ENCODE measurements at places on chromosomes 6 and 20.

DNA sequence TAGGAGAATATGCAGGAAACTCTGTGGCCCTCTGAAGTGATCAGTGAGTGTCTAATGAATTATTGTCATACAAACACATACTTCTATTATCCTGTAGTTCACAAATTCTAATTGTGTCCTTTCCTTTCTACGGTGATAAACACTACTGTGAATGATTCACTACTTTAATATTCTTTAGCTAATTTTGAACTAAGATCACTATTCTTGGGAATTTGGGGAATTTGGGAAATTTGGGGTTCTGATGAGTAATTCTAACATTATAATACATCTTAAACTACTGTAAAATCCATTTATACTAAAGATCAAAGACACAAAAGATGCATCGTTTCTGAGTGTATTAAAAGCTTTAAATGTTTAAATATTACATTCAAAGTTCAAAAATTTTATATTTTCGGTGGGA lies 1287.2 kb upstream of the CITED2 start:
- no peak for DNase-seq

- DNase-seq = no peak
These were observed 168.2 kb upstream of the SSTR4 start for GRCh38 chr20:22866812-22867341.

- no peak for DNase-seq
These were observed 3.2 kb downstream of the NKX2-2 start for GRCh38 chr20:21510414-21511384.

- DNase-seq = no peak
These were observed 132.4 kb upstream of the MAFB start for GRCh38 chr20:40821429-40821828.

DNA sequence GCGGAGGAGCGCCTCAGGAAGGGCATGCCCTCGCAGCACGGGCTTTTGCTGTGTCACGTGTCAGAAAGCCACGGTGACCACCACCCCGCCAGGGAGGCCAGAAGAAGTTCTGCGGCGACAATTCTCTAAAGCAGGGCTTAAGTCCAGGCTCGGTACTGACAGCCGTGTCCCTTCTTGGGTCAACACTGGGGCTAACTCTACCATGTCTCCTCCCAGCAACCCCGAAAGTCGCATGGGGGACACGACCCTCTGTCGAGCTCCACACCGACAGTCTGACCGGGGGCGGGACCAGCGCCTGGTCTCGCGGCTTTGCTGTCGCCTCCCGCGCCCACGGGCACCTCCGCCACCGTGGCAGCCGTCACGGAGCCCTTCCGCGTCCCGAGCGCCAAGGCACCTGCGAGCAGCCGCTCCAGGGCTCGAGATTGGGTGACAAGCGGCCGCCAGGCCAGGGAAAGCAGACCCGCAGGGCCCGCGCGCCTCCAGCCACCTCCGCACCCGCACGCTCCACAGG lies 534 bp downstream of the NANP start:
- peak; percentile 19 for DNase-seq

DNA sequence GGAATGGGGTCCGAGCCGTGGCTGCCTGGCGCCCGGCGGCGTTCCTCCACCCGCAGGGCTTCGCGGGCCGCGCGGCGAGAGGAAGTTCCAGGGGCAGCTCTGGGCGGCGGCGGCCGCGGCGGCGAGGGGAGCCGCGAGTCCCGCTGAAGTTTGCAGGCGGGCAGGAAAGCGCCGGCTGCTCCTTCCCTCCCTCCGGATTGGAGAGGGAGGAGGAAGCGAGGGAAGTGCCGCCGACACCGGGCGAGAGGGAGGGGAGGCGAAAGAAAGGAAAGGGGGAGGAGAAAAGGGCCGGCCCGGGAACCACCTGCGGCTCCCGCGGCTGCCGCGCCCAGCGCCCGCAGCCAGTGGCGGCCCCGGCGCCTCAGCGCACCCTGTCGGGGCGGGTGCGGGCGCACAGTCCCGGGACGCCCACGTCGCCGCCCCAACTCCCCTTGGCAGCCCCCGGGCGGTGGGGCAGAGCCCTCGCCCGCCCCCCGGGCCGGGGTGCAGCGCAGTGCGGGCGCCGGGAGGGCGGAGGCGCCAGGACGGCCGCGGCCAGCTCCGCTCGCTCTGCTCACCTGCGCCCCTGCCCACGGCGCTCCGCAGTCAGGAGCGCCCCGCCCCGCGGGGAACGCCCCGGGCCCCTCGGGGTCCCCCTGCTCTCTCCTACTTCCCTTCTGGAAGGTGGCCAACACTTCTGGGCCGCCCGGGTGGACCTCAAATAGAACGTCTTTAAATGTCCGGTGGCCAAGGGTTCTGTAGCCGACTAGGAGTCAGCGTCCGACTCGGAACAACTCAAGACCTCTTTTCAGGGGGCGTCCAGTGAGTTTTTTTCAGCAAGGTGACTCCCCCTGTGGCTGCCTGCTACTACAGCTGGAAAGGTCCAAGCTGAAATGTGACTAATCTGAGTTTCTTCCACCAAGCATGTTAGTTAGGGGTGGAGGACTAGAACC lies 80.3 kb upstream of the CCDC28A start:
- DNase-seq = peak; percentile 6

GRCh38 chr6:97653517-97653916 lies 370.5 kb upstream of the MMS22L start:
- no peak for DNase-seq

GRCh38 chr6:135481783-135482369 lies 15.7 kb downstream of the AHI1 start:
- no peak for DNase-seq
